ENCODE measurements at places on chromosomes 5 and 9. TPM values are rescaled to one million over a fixed set of nuclear protein-coding genes. Genes with fewer than 3 reads are reported as not detected.

MSX2 gene
- not detected for total RNA-seq

HMGXB3 gene
- total RNA-seq: 51.5 TPM

GFI1B gene
- total RNA-seq: not detected

PTPN3 gene
- total RNA-seq: 2.7 TPM

NOXA1 gene
- 2.1 TPM for total RNA-seq

CNTFR gene
- total RNA-seq: not detected

HMCN2 gene
- 0.19 TPM for total RNA-seq

LHX2 gene
- total RNA-seq: not detected

CCDC180 gene
- 0.32 TPM for total RNA-seq

RNF208 gene
- total RNA-seq: 0.16 TPM

SPAG8 gene
- total RNA-seq: 0.32 TPM

CBY3 gene
- not detected for total RNA-seq

NSUN2 gene
- total RNA-seq: 95.4 TPM

NKD2 gene
- total RNA-seq: 3.1 TPM

SLC6A3 gene
- total RNA-seq: not detected

GABRP gene
- total RNA-seq: 0.49 TPM

Measured in bladder microvascular endothelial cell (primary cell).